NCI-H1092 (cell line): ENCODE measurements at places on chromosomes 1 and 21.

DNA sequence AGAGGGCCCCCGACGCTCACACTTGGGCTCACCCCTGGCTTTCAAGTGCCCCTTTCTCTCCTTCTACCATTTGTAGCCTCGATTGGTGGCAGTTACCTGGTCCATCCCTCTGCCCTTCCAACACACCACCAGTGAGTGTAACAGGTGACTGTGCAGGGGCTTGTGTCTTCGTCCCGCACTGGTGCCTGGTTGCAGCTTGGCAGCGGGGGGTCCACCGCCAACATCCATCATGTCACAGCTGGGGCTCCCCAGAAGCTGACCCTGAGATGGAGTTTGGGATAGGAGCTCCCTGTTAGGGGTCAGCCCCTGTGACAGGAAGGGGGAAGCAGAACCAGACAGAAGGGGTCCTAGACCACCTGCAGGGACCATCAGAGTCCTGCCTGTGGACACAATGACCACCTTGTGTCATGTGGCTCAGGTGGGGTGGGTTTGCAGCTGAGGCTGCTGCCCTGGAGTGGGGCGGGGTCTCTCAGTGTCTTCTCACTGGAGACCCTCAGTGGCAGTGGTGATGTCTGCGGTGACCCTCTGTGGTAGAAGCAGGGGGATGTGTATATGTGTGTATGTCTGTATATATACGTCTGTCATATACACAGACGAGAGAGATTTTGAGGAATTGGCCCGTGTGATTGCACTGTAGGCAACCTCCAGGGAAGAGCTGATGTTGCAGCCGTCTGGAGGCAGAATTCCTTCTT, 3.6 kb upstream of the CALML6 start:
- no peak for DNase-seq

- no peak for DNase-seq
Measured at GRCh38 chr1:115802416-115802815, 33.9 kb upstream of the CASQ2 start.

DNA sequence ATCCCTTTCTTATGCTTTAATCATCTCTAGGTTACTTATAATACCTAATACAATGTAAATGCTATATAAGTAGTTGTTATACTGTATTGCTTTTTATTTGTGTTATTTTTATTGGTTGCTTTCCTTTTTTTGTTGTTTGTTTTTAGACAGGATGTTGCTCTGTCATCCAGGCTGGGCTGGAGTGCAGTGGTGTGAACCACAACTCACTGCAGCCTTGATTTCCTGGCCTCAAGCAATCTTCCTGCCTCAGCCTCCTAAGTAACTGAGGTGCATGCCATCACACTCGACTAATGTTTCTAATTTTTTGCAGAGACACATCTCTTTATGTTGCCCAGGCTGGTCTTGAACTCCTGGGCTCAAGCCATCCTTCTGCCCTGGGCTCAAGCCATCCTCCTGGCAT, 26.9 kb downstream of the KRTAP19-8 start:
- DNase-seq, result no peak

DNA sequence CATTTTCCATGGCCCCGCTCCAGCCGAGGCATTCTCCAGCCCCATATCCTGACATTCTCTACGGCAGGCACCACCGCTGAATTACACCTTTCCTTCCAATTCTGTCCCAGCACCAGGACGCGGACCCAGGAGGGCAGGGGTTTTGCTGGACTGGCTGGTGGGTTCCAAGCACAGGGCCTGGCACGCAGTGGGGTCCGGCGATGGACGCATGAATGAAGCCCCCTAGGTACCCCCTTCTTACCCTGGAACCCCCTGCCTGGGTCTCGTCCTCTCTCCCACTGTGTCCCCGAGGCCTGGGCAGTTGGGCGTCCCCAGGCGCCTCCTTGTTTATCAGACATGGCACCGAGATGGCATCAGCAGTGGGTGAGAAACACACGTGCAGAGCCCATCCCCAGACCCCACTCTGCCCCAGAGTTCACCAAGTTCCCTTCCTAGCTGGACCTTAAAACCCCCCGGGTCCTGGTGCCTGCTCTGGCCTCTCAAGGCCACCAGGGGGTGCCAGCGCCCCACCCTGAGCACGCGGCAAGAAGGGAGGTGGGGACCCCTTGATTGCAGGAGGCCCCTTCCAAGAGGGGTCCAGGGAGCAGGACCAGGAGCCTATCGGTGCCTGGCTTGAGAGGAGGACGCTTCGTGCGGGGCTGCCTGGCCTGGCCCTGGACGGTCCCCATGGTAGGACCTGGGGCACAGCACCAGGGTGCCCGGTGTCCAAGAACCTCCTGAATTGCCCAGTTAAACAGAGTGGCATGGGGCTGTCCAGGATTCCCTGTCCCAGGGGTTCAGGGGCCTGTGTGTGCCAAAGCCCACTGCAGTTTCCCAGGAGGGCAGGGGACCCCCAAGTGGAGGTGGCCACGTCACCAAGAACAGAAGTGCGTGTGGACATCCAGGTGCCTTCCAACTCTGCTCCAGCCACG, 46.1 kb downstream of the MEGF6 start:
- DNase-seq, result no peak

DNA sequence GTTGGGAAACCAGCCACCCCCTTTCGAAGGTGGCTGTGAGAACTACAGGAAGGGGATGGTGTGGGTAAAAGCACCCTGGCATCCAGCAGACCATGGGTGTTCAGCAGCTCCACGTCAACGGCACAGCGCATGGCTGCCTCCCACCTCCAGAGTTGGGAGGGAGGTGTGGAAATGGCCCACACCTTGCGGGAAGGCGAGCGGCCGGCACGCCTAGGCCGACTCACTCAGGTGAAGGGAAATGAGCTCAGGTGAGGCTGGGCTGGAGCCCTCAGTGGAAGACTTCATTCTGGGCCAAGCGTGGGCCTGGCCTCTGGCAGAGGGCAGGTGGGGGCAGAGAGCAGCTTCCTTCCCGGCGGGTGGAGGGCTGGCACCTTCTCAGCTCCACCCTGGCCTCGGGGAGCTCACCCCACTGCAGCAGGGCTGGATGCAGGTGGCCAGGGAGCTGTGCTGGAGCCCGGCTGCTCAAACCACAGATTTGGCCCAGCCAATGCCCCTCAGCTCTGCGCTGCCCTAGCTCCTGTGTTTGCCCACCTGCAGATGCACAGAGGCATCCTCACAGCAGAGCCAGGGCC, 24.8 kb upstream of the ALDH4A1 start:
- no peak for DNase-seq

- DNase-seq, result no peak
Measured at GRCh38 chr1:23796466-23797271, 3.9 kb downstream of the GALE start.

- DNase-seq, result no peak
Measured at GRCh38 chr1:64121766-64122385, 81.5 kb upstream of the UBE2U start.

DNA sequence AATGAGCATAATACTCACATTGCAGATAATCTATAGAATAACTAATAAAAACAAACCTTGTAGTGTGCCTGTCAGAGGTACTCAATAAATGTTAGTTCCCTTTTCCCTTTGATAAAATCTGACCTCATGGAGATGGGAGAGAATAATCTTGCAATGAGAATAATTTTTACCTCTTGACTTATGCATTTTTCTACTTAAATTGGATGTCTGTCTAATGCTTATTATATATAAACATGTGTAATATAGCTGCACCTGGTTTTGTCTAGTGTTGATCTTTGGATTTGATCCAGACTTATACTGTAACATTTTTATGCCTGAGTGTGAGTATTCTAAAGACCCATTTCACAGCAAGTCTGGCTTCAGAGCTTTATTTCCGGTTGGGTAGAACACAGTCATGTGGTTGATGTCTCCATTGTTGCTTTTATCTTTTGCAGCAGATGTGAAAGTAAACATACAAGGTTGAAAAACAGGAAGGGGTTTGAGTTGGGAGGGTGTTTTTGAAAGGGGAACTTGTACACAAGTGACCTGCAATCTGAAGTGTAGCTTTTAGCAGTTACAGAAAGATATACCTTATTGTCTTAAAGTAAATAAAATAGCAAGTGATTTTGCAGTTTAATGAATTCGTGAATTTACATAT, 12.4 kb downstream of the EPB41 start:
- DNase-seq, result no peak

- DNase-seq, result no peak
Measured at GRCh38 chr1:202047977-202048376, 37.6 kb downstream of the ELF3 start.

DNA sequence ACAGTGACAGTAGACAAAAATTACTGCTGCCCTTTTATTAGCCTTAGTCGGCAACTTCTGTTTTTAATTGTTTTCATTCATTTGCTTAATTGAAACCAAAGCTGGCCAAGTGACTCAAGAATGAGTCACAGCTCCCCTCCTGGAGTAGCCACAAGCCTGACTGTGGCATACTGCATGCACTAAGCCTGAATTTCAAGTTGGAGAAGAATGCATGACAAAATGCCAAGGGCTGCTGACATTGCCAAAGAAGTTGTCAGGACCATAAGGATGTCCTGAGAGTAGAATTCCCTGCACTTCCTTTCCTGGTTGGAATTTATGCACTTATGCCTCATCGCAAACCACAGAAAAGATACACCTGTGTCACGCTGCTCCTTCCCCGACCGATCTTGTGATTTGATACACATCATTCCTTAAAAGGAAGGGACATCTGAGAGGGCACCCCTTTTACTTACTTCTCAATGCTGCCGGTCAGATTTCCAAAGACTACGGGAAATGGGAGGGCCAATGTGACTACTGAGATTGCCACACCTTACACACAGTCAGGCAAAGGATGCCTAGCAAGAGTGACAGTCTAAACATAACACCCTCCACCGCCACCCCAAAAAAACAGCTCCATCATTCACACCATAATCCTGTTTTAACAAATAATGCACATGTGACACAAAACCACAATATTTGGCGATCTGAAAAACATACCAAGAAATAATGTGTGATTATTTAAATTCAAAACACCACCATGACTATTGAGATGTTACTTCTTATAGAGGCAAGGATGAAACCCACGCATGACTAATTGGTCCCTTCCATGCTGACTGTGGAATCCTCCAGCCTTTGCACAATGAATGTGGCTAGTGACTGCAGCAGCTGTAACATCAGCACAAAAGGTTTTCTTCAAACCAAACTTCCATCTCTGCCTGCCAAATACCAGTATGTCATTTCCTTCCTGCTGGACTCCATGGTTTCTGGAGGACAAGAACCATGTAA, 28.2 kb downstream of the VAV3 start:
- no peak for DNase-seq

GRCh38 chr1:4494027-4494426, 160.4 kb upstream of the AJAP1 start:
- no peak for DNase-seq

GRCh38 chr1:20188455-20188817, 2.1 kb upstream of the PLA2G2C start:
- no peak for DNase-seq

DNA sequence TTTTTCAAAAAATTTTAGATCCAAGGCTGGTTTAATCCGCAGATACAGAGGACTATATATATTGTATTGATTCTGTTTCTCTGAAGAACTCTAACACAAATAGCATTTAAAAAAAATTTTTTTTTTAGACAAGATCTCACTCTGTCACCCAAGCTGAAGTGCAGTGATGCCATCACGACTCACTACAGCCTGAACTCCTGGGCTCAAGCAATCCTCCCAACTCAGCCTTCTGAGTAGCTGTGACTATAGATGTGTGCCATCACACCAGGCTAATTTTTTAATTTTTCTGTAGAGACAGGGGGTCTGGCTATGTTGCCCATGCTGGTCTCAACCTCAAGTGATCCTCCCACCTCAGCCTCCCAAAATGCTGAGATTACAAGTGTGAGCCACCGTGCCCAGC, 3.0 kb downstream of the ANKRD45 start:
- no peak for DNase-seq

GRCh38 chr1:166924823-166925541, 48.9 kb upstream of the TADA1 start:
- no peak for DNase-seq

DNA sequence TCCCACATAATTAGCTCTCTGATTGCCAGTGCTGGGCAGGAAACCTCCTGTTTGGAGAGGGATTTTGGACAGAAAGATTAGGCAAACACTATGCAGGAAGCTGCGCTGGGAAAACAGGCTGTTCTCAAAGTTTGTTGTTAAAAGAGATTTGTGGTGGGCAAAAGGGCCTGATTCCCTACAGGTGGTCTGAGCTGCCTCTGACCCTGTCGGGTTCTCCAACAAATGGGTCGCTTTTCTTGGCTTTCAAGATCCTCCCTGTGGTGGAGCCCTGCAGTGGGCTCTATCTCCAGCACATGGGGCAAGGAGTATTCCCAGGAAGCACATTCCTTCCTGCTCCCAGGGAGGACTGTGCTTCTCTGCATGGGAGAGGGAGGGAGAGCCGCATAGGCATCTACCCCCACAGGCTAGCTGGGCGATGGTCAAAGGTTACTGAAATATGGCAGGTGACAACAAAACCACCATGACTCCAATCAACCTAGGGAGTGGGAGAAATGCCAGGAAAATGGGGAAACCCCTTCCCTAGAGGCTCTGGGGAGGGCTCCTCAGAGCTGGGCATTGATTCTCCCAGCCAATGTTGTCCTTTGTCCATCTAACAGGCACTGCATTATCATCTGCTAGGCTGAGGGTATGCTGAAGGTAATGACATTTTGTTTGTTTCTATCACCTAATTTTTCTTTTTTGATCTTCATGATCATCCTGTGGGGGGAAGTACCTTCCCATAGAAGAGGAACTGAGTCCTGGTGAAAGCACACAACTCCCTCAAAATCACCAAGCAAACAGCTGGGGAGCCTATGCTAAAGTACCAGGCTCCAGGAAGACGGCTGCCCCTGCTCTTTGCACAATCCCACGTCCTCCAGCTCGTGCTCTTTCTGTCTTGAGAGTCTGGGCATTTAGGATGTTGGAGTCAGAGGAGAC, 85.3 kb downstream of the PLXNA2 start:
- no peak for DNase-seq
